Dorsolateral prefrontal cortex (tissue), 122 donors: ENCODE measurements at places on chromosomes 4 and X. TPM values are rescaled to one million over a fixed set of nuclear protein-coding genes. Genes with fewer than 3 reads are reported as not detected.

The ADAM29 gene
- 0.69 TPM for total RNA-seq

The CHIC2 gene
- total RNA-seq = 19.6 TPM

The TLR10 gene
- 1.9 TPM for total RNA-seq

The UGT2B10 gene
- total RNA-seq = not detected

The ADH4 gene
- total RNA-seq = not detected

The TRPC5OS gene
- total RNA-seq = not detected

The IDH3G gene
- 66.0 TPM for total RNA-seq

The CD40LG gene
- not detected for total RNA-seq

The FRMPD4 gene
- 48.1 TPM for total RNA-seq

The TRIM61 gene
- 1.00 TPM for total RNA-seq

The DGKK gene
- not detected for total RNA-seq

The MAMLD1 gene
- 18.5 TPM for total RNA-seq

The STK32B gene
- 3.4 TPM for total RNA-seq

The TMEM47 gene
- total RNA-seq = 35.8 TPM

The SPACA5 gene
- not detected for total RNA-seq

The OFD1 gene
- total RNA-seq = 33.4 TPM

The CFP gene
- total RNA-seq = 2.8 TPM

The CENPVL1 gene
- total RNA-seq = 0.41 TPM

The UGDH gene
- total RNA-seq = 12.6 TPM

The ERAS gene
- total RNA-seq = not detected

The TLR7 gene
- 2.0 TPM for total RNA-seq

The ADGRL3 gene
- 122 TPM for total RNA-seq

The ASB5 gene
- total RNA-seq = 1.6 TPM

The SAGE1 gene
- total RNA-seq = 0.27 TPM

The SSX4B gene
- not detected for total RNA-seq

The ZDHHC15 gene
- total RNA-seq = 5.5 TPM

The CPLX1 gene
- 302 TPM for total RNA-seq

The AMOT gene
- total RNA-seq = 75.3 TPM

The WNK3 gene
- 19.0 TPM for total RNA-seq

The GC gene
- total RNA-seq = not detected

The LAMTOR3 gene
- total RNA-seq = 45.5 TPM

The EVC2 gene
- 0.54 TPM for total RNA-seq

The FOXR2 gene
- total RNA-seq = not detected

The BEX5 gene
- 22.0 TPM for total RNA-seq

The TECRL gene
- total RNA-seq = not detected

The SSX1 gene
- not detected for total RNA-seq

The CCNB3 gene
- total RNA-seq = 2.5 TPM

The CT45A5 gene
- total RNA-seq = not detected

The SHISA3 gene
- total RNA-seq = 1.4 TPM

The GPRIN3 gene
- total RNA-seq = 7.7 TPM

The MAP7D2 gene
- total RNA-seq = 54.6 TPM

The XAGE5 gene
- not detected for total RNA-seq

The RHOXF2 gene
- not detected for total RNA-seq

The ANK2 gene
- total RNA-seq = 733 TPM

The TRPC3 gene
- total RNA-seq = 2.5 TPM

The MAGEA9B gene
- not detected for total RNA-seq

The AVPR2 gene
- not detected for total RNA-seq

The SLC16A2 gene
- 18.3 TPM for total RNA-seq

The SMPX gene
- total RNA-seq = 1.1 TPM
